ENCODE measurements at places on chromosomes 16 and 17.

DNA sequence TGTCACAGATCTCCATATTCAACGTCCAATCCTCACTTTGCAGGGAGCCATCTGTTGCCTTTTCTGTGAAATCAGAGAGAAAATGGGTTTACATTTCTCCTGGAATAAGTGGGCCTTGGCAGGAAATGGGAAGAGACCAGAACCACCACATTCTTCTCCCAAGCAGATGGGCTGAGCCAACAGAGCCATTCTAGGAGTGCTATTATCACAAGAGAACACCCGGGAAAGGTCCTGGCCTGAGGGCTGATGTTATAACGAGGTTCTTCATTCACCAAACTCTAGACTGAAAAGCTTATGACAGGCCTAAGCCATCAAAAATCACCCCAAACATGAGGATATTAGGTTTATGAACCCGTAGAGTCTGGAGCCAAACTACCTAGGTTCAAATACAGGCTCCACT lies 64.7 kb downstream of the TOM1L2 start:
- no peak for DNase-seq

- DNase-seq = no peak
Measured at GRCh38 chr17:62965174-62965685, 805 bp upstream of the TANC2 start.

DNA sequence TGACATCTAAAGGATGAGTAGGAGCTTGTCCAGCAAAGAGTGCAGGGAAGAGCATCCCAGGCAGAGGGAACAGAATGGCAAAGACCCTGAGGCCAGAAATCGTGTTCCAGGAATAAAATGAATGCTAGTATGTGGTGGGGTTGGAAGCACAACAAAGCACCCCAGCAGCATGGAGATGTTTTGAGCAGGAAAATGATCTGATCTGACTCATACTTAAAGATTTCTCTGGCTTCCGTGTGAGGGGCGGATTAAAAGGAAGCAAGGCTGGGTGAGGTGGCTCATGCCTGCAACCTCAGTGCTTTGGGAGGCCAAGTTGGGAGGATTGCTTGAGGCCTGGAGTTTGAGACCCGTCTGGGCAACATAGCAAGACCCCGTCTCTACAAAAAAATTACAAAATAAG lies 2.3 kb downstream of the SLC5A11 start:
- peak; percentile 83 for DNase-seq

DNA sequence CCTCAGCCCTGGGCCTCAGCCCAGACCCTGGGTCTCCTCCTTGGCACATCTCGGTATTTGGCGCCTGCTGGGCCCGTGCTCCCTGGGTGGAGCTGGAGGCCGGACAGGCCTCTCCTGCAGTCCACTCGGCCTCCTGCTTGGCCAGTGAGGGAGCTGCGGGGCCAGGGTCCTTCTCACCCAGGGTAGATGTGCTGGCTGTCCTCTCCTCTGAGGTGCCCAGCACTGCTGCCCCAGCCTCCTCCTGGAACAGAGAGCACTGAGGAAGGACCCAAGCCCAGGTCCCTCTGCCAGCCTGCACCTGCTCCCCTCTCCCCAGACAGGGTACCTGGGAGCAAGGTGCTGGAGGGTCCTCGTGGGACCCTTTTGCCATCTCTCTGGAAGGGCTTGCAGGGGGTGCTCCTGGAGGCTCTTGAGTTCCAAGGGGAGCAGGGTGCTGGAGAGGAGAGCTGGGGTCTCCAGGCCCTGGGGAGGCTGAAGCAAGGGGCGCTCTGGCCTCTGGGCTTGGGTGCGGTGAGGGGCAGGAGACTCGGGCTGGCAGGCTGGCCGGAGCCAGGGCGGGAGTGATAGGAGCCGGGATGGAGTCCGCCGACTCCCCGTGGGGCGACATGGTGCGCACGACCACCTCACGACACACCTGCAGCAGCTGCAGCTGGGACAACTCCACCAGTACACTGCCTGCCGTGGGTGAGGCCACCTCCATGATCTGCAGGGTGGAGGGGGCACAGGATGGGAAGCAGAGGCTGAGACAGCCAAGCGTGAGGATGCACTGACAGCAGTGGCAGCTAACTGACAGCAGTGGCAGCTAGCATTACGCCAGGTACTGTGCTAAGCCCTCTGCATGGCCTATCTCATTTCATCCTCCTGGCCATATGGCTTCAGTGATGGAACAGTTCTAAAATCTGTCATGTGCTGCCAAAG lies 17.8 kb downstream of the TSPOAP1 start:
- DNase-seq = no peak

DNA sequence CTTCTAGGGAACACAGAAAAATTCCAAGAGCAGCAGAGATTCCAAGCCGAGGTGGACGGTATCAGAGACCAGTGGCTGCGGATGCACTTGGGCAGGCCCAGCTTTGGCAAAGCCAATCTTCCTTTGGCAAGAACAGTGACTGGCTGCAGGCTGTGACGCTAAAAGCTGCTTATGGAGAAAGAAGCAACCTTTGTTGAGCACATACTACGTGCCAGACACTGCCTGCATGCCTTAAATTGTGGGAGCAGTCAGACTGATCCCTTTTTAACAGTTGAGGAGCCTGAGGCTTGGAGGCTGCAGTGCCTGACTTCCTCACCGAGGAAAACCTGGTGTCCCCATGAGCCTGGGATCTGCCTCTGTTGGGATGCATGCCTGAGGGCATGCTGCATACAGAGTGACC lies 69.0 kb upstream of the AMZ2 start:
- no peak for DNase-seq

Measured in HCEC 1CT (cell line).